ENCODE measurements at places on chromosomes 12 and 14.

DNA sequence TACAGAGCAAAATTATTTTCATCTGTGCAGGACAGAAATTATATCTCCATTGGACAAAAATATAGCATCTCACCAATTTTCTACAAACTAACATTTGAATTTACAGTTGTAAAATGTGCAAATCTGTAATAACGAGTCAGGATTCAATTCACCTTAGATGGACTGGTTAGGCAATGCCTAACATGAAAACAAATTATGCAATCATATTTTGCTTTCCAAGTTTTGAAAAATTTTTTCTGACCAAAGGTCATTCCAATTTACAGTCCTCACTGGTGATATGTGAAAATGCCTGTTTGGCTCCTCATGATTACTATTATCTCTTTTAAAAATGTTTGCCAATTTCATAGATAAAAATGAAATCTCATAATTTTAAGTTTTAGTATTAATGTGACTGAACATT lies 6.5 kb upstream of the CPM start:
- no peak for DNase-seq

GRCh38 chr12:112386726-112387125 lies 4.5 kb upstream of the HECTD4 start:
- no peak for DNase-seq

DNA sequence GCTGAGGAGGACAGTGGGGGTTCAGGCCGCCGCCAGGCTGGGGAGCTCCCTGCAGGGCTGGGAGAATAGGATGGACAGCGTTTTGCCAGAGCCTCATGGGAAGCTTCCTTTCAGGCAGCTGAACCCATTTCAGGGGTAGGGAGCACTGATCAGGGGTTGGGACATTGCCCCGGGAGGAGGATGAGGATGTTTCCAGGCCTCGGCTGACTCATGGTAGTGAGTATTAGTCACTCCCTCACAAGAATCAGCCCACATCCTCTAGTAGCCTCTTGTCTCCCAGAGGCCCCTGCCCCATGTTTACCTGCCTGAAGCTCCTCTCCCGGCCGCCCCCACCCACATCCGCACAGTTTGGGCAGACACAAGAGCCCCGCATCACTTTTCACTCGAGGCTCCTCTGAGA lies 89.8 kb downstream of the ZFP36L1 start:
- DNase-seq = no peak

- no peak for DNase-seq
These were observed 210.8 kb downstream of the PCNX1 start for GRCh38 chr14:71117839-71118743.

- DNase-seq = no peak
These were observed 74.2 kb downstream of the KTN1 start for GRCh38 chr14:55654243-55654642.

GRCh38 chr12:95583933-95584332 lies 32.7 kb upstream of the USP44 start:
- no peak for DNase-seq

DNA sequence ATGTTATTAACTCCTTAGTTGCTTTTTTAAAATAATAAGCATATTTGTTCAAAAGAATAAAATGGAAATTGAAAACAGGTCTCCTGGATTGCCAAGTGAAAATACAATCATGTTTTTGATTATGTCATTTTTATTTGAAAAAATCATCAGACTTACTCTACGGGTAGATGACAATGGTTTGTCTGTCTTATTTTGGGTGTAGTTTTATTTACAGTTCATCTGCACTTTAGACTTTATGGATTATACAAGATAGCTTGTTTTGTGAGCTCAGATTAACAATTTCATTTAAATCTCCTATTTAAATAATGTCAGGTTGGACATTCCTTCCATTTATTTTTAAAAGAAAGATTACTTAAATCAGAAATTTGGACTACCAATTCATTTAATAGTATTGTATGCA lies 14.8 kb downstream of the TMEM260 start:
- DNase-seq = no peak

DNA sequence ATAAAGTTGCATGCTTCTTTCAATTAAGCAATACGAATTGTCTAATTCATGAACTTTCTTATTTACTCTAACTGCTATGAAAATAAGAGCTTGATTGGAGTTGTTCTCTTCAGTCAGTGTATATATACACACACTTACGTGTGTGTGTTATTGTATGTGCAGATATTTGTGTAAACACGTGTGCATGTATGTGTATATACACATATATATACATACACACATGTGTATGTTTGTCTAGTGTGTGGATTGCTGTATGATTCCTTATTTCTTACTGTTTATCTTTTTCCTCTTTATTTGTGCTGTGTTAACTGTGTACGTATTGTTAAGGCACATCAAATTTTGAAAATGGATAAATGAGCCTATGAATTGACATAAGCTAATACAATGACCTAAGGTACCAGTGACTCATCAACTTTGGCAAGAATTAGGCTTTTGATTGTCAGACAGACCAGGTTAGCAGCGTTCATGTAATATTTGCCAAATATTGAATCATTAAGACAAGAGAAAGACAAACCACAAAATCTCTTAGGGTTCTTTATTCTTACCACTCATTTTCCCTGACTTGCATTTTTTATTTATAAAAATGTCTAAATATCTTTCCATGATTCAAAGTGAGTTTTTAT lies 423.9 kb downstream of the SOX5 start:
- no peak for DNase-seq

DNA sequence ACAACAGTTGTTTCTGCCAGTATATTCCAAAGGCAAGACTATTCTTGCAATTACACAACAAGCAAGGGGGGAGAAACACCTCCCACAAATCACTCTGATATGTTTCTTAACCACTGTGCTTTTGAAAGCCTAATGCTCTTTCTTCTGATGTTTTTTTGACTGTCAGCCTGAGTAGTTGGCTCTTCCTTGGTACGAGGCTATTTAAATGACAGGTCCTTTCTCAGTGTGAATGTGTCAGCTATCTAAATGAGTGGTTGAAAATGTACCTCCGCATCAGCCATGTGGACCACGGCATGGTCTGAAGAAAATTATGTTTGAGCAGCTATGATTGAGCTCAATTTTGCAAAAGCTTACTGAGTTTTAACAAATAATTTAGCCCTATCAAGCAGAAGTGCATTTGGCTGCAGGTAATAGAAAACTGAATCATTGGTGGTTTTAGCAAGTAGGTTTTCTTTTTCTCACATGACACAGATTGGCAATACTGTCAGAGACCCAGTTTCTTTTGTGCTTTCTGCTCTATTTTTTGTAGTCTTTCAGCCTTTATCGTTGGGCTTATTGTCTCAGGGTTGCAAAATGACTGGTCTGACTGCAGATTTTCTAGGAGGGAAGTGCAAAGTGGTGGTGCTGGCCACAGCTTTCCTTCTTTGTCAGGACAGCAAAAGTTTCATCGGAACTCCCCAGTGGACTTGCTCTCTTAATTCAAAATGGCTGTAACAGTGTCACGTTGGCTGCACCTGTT lies 162.8 kb downstream of the RGS6 start:
- no peak for DNase-seq

GRCh38 chr12:77308056-77308455 lies 242.7 kb upstream of the E2F7 start:
- no peak for DNase-seq

GRCh38 chr12:11795913-11796459 lies 146.5 kb downstream of the ETV6 start:
- no peak for DNase-seq

GRCh38 chr12:4653691-4654090 lies 4.8 kb downstream of the NDUFA9 start:
- DNase-seq = no peak

DNA sequence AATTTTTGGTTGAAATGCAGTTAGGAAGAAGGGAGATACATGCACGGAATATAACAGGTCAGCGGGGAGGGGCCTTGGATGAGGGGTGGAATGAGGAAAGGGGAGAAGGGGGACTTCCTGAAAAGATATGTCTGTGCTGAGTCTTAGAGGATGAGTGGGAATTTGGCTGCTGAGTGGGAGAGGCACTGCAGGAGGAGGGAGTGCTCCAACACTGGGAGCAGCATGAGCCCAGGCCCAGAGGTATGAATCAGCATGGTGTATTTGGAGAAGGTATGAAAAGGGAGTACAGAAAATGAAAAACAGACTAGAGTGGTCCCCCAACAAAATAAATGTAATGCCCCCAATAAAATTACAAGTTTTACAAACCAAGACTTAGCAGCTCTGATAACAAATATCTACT lies 394.4 kb downstream of the IPO8 start:
- no peak for DNase-seq

All from DMS 273 treated with DMSO at 0.1 percent for 48 hours (cell line).